ENCODE measurements at places on chromosomes 4 and X.

DNA sequence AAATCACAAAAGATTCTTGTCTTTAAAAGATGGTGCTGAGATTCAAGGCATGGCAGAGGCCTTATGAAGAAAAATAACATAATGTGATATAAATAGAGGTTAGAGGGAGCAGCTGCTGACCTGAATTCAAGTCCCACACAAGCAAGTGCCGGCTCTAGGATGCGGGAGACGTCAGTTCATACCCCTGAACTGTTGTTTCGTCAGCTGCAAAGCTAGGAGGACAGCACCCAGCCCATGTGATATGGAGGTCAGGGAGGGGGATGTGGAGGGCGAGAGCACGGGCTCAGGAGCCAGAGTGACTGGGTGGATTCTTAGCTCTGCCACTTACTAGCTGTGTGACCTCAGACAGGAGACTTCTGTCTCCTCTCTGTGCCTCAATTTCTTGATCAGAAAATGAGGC is 77.9 kb downstream of the JAKMIP1 start:
- no peak for DNase-seq

- no peak for DNase-seq
These were observed 28.3 kb upstream of the AP1S2 start for GRCh38 chrX:15882704-15883539.

GRCh38 chr4:67721315-67721769 is 20.4 kb upstream of the UBA6 start:
- no peak for DNase-seq

DNA sequence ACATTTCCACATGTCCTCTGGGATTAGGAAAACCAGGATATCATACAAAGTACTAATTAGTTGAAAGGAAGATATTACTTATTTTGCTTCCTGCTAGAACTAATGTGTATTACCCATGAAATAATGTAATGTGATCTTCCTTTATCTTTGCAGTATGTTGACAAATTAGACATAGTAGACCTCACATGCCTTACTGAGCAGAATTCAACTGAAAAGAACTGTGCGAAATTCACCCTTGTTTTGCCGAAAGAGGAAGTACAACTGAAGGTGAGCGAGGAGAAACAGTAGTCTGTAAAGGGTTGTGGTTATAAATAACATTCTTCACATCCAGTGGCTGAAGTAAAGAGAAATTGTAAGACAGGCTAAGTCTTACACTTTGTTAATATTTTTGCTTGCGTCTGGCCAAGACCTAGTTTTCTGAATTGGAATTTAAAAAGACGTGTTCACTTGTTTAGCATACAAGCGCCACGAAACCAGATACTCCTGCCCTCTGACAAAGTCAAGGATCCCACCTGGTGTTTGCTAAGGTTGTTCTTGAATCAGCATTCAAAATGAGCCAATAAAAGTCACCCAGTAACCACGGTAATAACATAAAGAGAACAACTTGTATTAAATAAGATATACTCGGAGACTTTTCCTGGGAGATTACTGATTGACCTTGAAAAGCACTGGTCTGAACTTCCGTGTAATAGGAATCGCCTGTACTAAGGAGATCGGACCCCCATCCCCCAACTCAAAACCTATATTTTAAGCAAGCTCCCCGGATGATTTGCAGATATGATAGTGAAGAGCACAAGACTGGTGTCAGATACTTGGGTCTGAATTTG is 16.9 kb downstream of the STAP1 start:
- DNase-seq, result no peak

DNA sequence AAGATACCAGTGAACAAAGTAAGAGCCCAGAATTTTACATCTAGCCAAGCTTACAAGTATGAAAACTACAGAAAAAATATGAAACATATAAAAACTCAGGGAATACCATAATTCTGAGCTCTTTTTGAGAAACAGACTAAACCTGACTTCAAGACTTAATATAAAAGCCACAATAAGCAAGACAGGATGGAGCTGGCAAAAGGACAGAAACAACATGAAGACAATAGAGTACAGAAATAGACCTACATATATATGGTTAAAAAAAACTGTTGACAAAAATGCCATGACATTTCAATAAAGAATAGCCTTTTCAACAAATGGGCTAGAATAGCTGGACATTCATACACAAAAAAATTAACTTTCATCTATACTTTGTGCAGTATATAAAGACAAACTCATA is 49.4 kb downstream of the UBA6 start:
- no peak for DNase-seq

GRCh38 chr4:158253350-158253980 is 43.2 kb downstream of the TMEM144 start:
- no peak for DNase-seq

DNA sequence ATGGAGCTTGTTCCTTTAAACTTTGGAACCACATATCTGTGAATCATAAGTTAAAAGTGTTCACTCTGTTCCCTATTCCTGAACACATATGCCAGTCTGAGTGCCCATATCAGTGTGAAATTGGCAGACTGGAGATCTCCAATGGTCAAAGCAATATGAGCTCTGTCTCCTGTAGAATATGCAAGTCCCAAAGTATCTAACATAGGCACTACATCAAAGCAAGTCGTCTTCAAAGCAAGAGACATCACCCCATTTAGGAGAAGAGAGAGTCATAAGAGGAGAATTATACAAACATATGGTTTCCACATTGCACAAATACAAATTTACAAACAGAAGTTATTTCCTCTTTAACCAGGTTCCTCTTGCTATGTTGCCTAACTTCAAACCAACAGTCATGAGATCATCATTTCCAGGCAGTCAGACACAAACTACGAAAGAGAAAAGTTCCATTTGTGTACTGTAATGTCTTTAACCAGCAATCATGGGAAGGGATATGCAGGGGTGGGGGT is 9.9 kb upstream of the GK start:
- DNase-seq, result no peak

DNA sequence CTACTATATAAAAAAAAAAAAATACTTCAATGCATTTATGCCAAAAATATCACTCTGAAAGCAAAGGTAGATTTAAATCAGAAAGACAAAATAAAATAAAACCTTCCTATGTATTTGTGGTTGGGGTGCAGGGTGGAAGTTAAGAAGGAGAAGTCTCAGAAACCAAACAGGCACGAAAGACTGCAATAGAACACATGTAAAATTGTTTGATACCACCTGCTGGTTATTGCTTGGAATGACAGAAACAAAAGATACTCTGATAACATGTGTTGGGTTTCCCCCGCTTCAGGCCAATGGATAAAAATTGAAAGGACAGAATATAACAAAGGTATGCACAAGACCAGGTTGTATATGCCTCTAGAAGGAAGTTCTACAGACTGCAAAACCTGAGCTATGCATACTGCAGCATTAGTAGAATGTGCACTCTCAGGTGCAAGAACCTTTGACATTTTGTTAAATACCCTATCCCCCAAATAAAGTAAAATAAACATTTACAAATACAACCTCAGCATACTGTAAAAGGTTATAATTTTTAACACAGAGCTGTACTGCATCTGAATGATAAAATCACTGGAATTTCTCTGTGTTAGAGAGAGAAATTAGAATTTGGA is 118.8 kb downstream of the GABRA2 start:
- no peak for DNase-seq

DNA sequence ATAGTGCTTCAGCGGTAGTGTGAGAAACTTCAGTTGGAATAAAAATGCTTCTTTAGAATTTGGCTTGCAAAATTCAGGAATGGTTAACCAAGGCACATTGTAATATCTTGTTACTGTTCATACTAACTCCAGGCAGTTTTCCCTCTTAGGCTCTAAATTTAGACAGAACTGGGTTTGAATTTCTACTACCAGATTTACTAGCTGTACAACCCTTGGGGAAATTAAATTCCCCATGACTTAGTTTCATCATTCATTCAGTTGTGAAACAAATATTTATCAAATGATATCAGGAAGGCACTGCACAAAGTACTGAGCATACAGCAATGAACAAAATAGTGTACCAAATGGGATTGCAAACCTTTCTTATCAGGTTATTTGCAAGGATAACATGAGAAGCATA is 135.0 kb upstream of the IL15 start:
- DNase-seq, result no peak

- no peak for DNase-seq
These were observed 69.7 kb downstream of the REELD1 start for GRCh38 chr4:146283758-146284651.

- no peak for DNase-seq
These were observed at the start of gene WAS for GRCh38 chrX:48683411-48683982. WAS (plus strand) TSS chrX:48683799; CDS start chrX:48683854, 55 bp downstream.

GRCh38 chrX:95949588-95949987 is 735.1 kb upstream of the DIAPH2 start:
- DNase-seq, result no peak

- no peak for DNase-seq
These were observed 43.2 kb upstream of the IGSF1 start for GRCh38 chrX:131332331-131332730.

GRCh38 chrX:17809984-17810383 is 51.1 kb downstream of the RAI2 start:
- no peak for DNase-seq

GRCh38 chr4:95215991-95216605 is 332.7 kb downstream of the UNC5C start:
- no peak for DNase-seq

- DNase-seq, result no peak
These were observed 24.4 kb downstream of the TNIP3 start for GRCh38 chr4:121139533-121140222.

DNA sequence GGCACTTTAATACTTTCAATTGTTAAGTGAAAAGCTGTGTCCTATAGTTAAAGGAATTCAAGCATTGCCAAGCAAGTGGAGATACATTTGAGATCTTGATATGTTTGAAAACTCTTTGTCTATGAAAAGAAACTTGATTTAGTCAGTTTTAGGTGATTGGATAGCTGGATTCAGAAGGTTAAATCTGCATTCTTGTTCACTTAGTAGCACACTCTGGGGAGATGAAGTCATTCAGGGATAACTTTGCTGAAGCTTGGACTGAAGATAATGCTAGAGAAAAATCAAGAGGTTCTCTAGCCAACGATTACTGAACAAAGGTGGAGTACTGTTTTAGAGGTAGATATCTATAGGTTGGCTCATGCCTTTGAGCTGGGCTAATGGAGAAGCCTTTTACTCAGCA is 90.6 kb downstream of the DCAF8L2 start:
- DNase-seq, result no peak

DNA sequence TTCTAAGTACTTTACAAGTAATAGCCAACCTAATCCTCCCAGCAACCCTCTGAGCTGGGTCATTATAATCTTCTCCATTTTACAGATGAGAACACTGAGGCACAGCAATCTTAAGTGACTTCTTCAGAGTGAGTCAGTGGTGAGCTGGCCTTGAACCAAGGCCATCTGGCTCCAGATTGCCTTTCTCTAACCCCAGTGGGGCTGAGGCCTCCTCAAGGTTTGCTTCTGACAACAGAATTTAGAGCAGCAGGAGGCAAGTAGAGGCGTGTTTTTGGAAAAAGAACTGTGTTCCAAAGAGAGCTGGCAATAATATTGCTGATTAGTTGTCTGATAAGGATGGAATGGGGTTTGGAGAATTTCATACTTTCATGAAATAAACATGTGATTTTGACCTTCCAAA is 41.2 kb downstream of the PIR start:
- DNase-seq, result no peak

GRCh38 chr4:11297627-11298026 is 131.1 kb downstream of the HS3ST1 start:
- DNase-seq, result no peak

- DNase-seq, result no peak
These were observed 928.1 kb downstream of the FAT4 start for GRCh38 chr4:126242679-126243390.

DNA sequence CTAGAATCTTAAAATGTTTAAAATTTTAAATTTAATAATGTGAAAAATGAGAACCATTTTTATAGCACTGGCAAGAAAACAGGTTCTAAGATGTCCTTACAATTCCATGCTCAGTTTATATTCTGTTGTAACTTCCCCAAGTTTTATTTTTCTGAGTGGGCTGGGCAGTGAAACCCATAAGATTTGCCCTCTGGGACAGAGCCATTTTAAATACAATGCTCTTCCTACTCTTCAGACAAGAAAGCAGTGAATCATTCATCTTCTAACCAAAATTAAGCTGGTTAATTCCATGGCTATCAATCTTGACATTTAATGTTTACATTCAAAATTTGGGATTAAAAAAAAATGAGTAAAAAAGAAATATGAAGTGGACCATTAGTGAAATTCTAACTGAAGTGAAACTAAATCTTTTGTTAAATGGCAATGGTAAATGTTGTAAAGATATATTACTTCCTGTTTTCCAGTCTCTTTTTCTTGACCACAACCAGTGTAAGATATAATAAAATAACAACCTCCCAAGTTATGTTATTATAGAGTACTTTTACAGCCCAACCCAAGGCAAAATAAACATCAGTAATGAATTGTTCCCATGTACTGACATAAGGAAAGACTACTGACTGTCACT is 37.2 kb upstream of the PTPN13 start:
- no peak for DNase-seq

DNA sequence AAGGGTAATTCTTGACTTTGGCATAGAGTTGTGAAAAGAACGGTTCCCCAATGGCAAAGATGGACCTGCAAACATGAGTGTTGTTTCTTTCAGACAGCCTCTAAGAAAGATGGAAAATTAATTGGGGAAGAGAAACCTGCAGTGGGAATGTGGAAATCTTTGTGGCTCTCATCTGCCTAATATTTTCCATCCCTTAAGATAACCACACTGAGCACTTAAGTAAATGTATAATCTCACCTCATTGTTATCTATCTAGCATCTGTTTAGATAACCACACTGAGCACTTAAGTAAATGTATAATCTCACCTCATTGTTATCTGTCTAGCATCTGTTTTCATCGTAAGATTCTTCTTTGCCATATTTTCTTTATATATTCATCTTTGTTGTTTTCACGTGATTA is 149.3 kb downstream of the NWD2 start:
- DNase-seq, result no peak

- DNase-seq, result no peak
These were observed 77.5 kb downstream of the IL15 start for GRCh38 chr4:141713771-141714445.

- no peak for DNase-seq
These were observed 88.5 kb upstream of the LCORL start for GRCh38 chr4:18110099-18110498.

DNA sequence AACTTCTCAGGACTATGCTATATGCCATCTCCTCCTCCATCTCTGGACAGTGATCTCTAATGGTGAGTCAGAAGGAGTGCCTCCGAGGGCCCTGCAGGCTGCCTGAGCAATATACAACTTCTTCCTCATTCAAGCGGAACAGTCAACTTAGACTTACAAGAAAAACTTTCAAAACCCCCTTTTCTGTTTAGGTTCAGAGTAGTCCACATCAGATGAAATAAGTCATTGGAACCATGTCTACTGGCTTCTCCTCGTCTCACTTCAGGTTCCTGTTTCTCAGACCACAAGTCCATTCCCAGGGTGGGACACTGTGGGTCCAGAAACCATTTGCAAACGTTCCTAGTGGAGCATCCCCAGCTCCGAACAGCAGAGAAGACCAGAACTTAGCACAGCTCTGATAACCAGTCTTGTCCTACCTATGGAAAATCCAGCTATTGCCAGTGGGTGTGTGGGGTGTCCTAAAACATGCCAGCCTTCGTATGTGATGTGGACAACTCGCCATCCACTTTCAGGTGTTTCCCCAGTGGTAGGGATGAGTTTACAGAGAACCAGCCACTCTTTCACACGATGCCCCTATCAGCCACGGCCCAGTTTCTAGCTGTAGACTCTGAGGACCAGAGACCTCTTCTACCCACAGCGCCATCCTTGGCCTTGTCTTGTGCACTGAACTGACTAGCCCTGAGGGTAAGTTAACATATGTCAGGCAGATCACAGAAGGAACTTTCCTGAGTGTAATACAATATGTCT is 32.7 kb upstream of the NKRF start:
- DNase-seq, result no peak

Measured in D721Med (cell line).